Suppressor macrophage treated with lipopolysaccharide for 1 hour (primary cell): ENCODE measurements at places on chromosomes 5 and 9.

DNA sequence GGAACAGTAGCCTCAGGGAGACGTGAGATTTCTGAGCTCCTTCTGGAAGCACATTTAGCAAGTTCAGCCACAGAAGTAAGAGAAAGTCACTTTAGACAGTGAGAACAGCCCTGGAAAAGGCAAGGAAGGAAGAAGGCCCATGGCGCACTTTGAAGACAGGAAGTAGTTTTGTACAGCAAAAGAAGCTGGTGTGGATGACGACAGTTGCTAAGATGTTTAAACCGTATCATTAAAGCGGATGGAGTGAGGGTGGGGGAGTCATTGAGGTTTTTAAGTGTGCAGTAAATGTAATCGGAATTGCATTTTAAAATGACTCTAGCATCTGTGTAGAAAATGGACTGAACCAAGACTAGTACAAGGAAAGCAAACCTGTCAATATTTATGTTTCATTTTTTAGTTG is 15.3 kb upstream of the TRPM3 start:
- no peak for DNase-seq

DNA sequence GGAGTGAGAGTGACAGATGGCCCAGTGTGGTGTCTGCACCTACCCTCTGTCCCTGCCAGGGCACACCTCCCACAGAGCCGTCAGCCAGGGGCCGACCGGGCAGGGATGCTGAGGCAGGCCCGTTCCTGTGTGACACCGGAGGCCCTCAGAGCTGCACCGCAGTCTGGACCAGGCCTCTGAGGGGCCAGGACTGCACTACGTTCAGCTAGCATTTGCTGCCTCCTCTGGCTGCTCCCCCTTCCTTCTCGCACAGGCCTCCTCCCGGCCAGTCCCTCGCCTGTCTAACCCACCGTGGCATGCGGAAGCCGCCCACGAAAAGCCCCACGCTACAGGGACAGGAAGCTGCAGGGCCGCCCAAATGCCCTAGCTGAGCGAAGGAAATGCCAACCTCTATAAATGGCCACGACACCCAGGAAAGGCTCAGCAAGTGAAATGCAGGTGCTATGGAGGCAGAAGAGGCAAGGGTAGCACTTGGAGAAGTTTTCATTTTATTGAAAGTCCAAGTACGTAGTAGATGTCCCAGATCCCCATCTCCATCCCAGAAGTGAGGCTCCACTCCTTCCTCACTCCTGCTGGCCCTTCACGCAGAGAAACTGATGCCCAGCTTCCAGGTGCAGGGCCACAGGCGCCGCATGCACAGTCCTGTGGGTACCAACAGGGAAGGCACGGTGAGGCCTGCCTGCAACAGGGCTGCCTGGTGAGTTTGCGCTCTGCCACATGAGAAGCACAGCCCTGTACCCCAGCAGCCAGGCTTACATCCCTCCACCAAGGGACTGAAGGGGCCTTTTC is 38.7 kb downstream of the MAPK9 start:
- DNase-seq, result no peak

DNA sequence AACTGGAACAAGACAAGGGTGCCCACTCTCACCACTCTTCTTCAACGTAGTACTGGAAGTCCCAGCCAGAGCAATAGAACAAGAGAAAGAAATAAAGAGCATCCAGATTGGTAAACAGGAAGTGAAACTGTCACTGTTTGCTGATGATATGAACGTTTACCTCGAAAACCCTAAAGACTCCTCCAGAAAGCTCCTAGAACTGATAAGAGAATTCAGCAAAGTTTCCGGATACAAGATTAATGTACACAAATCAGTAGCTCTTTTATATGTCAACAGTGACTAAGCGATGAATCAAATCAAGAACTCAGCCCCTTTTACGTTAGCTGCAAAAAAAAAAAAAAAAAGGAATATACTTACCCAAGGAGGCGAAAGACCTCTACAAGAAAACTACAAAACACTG is 306.6 kb downstream of the PLK2 start:
- no peak for DNase-seq

- peak; percentile 53 for DNase-seq
These were observed 606 bp downstream of the EEIG1 start for GRCh38 chr9:127980060-127980705.

DNA sequence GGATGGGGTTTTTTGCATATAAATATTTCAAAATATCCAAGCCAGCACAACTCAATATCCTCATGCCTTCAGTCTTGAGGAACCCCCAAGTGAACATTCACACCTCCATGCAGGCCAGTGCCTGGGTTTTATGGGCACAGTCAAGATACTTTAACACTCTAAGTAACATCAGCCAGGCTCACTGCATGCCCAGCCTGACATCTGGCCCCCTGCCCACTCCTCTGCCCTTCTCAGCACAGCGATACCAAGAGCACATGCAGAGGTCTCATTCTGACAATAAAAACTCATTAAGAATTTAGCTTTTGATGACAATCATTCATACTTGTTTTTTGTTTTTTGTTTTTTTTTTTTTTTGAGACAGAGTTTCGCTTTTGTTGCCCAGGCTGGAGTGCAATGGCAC is 250.0 kb downstream of the CWC27 start:
- DNase-seq, result no peak

GRCh38 chr5:60350794-60351193 is 349.2 kb downstream of the DEPDC1B start:
- no peak for DNase-seq

GRCh38 chr9:107760469-107761242 is 271.1 kb upstream of the KLF4 start:
- DNase-seq, result peak; percentile 92

DNA sequence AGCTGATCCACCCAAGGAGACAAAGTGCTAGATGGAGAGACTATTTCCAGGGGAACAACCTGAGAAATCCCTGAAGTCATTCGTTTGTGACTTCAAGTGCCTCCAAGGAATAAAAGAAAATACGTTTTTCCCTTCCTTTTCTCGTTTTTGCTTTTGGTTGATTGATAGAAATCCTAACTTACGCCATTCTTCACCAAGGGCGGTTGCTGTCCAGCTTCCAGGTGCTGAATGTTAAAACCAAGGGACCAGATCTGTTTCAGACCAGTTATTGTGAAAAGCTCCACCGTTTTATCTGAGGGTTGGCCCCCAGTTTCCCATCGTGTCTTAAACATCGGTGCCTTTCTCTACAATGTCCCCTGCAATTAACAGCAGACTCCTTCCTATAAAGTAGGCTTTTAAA is 600.7 kb upstream of the SGCD start:
- DNase-seq, result no peak

DNA sequence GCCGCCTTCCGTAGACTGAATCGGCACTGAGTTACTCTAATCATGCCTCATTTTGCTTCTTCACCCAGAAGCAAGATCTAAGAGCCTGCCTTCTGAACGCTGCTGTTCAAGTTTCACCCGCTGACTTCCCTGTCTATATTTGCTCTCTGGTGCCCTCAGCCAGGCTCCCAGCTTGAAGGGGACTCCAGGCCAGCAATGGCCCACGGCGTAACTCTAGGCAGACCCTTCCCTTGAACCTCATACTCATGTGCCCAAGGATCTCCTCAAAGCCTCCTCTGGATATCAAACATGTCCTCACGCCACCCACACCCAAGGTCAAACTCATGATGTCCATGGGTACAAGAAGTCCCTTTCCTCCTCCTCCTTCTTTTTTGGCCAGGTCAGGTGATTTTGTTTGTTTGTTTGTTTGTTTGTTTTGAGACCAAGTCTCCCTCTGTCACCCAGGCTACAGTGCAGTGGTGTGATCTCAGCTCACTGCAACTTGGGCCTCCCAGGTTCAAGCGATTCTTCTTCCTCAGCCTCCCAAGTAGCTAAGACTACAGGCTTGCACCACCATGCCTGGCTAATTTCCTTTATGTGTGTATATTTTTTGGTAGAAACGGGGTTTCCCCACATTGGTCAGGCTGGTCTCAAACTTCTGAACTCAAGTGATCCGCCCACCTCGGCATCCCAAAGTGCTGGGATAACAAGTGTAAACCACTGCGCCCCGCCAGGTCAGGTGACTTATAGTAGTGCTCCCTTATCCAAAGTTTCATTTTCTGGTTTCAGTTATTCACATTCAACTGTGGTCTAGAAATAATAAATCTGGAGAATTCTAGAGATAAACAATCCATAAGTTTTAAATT is 239.0 kb downstream of the SYK start:
- DNase-seq, result no peak

DNA sequence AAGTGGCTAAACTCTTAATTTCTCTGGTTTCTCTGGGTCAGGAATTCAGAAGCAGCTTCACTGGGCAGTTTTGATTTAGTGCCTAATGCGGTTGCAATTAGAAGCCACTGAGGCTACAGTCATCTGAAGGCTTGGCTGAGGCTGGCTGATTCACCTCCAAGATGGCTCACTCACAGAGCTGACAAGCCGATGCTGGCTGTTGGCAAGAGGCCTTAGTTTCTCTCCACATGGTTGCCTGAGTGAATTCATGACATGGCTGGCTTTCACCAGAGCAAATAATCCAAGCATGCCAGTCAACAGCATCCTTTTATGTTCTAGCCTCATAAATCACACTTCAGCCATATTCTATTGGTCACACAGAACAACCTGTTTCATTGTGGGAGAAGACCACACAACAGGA is 2.8 kb upstream of the CDK7 start:
- no peak for DNase-seq
